Activated CD4-positive, alpha-beta T cell treated with anti-CD3 and anti-CD28 coated beads for 1 hour (primary cell): ENCODE measurements at places on chromosomes 4 and X.
A peak's percentile ranks its signal among the peaks of the same experiment; 100 is the strongest.

- DNase-seq = peak; percentile 56
These were observed 746 bp downstream of the REST start for GRCh38 chr4:56908206-56909085.

GRCh38 chr4:176363072-176363471 is 43.3 kb downstream of the SPCS3 start:
- no peak for DNase-seq

- DNase-seq = no peak
These were observed 326.7 kb upstream of the RPS6KA3 start for GRCh38 chrX:20593402-20593801.

DNA sequence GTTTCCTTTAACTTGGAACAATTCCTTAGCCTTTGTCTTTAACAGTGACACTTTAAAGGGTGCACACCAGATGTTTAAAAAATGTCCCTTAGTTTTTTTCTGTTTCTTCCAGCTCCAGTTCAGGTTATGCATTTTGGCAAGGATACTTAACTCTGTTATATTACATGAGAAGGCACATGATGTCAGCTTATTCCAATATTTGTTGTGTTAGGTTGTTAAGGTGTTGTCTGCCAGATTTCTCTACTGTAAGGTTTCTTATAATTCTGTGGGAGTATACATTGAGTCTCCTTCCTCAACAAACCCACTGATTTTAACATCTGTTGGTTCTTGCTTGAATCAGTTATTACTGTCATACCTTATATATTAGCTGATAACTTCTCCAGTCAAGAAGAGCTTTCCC is 33.3 kb downstream of the REST start:
- DNase-seq = no peak

DNA sequence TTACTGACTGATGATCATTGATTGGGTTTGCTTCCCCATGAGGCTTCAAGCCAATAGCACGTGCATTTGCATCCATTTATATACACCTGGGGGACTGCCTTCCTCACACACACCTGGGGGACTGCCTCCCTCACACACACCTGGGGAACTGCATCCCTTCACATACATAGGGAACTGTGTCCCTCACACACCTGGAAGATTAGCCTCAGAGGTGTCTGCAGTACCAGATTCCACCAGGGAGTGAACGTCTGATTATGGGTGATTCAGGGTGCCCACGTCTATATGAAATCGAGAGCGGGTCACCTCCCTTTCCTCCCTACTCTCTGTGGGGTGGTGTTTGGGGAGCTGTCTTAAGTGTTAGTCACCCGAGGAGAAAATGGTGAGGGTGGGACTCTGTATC is 16.9 kb downstream of the CD99 start:
- DNase-seq = no peak

- DNase-seq = no peak
These were observed 89.4 kb downstream of the AMMECR1 start for GRCh38 chrX:110228453-110228852.

- peak; percentile 9 for DNase-seq
These were observed 16.1 kb upstream of the TASL start for GRCh38 chrX:30593440-30594200.

- no peak for DNase-seq
These were observed 17.1 kb upstream of the SMIM20 start for GRCh38 chr4:25896776-25897539.

DNA sequence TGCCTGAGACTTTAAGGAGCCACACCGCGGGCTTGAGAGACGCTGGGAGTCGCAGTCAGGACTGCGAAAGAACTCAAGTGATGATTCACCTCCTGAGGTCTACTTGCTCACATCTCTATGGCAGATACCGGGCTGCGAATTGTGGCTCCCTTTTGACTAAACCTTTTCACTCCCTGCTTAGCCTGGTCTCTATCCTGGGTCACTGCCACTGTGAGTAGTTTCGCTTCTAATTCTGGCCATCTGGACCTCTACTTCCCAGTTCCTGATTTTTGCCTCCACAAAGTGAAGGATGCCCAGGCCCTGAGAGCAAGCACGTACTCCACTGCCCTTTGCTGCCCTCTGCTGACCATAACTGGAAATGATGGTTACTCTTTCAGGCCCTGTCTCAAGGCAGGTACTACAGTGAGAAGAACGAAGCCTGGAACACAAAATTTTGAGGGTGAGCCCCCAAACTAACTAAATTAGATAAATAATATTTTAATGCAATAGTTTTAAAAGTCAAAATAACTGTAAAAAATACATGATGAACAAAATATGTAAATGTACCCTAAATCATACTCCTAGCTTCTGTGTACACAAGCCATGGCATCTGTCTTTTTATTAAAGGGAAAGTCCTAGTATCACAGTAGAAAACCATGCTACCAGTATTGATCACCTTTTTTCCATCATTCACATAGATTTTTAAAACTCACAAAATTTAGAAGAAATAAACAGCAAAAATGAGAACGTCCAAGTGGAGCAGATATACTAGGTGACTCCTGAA is 16.7 kb downstream of the MAD2L1 start:
- DNase-seq = peak; percentile 34

- no peak for DNase-seq
These were observed 48.8 kb downstream of the CLDN34 start for GRCh38 chrX:10015723-10016518.

DNA sequence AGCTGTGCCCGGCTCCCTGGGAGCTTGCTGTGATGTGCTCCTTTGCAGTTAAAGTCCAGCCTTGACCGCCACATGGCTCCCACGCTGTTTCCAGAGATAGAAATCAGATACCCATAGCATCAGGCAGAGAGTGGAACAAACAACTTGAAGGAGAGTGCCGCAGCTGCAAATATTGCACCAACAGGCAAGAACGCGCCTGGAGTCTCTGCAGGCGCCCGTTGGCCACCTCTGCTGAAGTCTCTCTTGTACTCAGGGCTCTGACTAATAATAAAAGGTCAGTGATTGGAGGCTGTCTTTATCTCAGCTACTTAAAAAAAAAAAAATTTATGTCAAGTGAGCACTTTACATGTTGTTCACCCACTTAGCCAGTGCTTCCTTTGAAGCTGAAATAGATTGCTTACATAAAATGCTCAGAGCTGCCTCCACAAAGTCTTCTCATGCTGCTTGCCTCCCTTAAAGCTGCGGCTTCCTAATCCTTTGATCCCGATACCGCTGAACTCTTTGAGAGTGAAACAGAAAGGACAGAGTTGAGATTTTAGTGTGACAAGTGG is 30.9 kb upstream of the TENM3 start:
- DNase-seq = no peak

DNA sequence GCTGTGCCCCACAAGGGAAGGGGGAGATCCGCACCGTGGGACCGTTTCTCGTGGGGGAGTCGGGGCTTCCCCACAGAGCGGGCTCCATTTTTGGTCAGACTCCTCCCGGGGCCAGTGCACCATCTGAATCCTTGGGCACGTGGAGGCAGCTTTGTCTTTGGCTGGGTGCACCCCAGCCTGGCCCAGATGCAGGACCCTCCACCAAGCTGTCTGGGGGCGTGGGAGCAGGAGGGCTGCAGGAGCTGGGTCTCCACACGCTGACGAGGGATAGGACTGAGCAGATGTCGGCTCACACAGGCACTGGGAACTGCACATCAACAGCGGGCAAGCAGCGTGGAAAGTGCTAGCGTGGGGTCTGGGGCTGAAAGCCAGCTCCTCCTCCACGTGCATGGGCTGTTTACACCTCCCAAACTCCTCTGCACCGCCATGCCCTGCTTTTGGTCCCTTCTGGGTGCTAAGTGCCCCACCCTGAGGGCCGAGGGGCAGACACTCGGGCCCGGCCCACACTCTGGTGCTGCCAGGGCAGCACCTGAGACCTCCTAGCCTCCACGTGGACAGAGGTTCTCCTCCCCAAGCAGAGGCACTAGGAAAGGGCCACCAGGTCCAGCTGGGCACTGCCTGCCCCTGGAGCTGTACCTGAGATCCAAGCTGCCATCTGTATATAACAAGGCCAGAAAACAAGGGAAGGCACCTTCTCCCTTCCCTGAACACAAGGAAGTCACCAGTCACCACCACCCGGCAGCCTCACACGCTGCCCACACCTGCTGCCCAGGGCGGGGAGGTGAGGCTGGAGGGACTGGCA is 13.8 kb downstream of the DGKQ start:
- DNase-seq = no peak

DNA sequence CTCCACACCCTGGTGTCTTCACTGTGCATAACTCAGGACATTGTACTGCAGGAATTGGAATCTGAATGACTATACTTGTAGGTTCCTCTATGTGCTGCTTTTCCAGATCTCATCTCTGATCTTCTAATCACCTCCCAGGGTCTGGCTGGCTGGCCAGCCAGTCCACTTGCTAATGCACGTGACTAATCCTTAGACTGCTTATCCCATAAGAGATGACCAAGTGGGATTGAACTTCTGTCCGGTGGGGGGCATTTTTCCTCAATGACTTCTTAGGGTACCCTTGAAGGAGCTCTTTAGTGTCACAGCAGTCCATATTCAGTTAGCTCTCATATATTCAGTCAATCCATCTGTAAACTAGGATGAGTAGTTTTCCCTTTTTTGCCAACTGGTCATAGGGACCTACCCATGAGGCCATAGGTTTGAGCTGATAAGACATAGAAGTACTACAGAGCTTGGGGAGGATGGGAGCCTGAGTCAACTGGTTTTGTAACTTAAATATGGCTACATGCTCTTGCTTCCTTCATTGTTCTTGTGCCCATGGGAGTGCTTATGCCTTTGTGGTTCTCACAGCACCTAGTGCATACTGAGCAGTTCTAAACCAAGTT is 71.9 kb upstream of the WDR1 start:
- DNase-seq = no peak

DNA sequence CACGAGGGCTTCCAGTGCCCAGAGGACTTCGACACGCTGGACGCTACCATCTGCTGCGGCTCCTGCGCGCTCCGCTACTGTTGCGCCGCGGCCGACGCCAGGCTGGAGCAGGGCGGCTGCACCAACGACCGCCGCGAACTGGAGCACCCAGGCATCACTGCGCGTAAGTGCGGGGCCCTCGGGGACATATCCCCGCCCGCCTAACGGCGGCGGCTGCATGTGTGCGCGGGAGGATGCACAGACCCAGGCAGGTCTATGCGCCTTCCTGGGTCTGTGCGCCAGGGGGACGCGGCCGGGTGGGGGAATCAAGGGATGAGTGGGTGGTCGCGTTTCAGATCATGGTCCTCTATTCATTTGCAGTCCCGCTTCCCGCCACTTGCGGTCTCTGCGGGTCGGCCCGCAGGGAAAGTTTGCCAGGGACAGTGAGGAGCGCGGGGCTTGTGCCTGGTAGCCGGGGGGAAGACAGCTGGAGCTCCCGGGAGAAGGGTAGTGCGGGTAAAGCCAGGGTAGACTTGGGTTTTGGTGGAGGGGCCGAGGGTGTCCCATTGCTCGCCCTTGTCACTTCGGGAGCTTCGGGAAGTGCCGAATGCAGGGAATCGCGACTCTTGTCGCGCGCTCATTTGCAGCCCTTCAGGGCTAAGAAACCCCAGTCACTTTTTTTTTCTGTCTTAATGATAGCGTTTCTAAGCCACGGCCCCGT is 1.0 kb downstream of the SHISA3 start:
- no peak for DNase-seq

DNA sequence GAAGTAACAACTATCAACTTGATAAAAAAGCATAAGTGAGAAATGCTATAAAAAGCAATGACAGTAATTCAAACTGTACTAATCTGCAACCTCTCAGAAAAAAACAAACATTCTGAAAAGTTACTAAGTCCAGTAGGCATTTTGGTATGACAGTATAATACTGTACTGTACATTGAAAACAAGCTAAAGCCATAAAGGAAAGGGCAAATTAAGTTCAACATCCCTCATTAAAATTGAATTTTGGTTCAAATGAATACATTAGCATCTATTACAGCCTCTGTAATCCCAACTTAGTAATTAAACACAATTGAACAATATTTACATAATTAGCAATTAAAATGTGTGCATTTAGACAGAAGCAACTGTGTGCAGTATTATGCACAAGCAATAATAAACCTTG is 53.7 kb downstream of the C4orf46 start:
- DNase-seq = no peak

- no peak for DNase-seq
These were observed 21.2 kb downstream of the TRIML1 start for GRCh38 chr4:188160406-188160805.

- peak; percentile 12 for DNase-seq
These were observed 458 bp downstream of the GRIPAP1 start for GRCh38 chrX:49001521-49002090.

- no peak for DNase-seq
These were observed 25.6 kb upstream of the MSMO1 start for GRCh38 chr4:165301833-165302232.

- no peak for DNase-seq
These were observed 55.2 kb downstream of the CLNK start for GRCh38 chr4:10629394-10629793.

- no peak for DNase-seq
These were observed 22.7 kb upstream of the PSAPL1 start for GRCh38 chr4:7457201-7458065.

DNA sequence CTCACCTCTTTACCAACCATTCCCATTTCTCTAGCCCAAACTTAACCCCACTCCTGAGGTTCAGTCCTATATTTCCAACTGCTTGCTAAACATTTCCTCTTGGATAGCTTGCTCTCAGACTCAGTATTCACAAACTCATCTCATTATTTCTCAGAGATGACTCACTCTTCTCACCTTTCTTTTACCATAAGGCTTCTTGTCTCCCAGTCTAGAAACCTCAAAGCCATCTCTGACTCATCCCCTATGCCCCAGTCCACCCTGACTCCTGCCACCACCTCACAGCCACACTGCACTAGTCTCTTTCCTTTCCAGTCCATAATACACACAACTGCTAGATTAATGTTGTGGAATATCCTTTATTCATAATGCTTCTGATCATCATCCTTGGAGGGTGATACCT is 4.8 kb downstream of the FRMPD3 start:
- no peak for DNase-seq

GRCh38 chr4:103197765-103198110 is 405 bp downstream of the CENPE start:
- DNase-seq = no peak

DNA sequence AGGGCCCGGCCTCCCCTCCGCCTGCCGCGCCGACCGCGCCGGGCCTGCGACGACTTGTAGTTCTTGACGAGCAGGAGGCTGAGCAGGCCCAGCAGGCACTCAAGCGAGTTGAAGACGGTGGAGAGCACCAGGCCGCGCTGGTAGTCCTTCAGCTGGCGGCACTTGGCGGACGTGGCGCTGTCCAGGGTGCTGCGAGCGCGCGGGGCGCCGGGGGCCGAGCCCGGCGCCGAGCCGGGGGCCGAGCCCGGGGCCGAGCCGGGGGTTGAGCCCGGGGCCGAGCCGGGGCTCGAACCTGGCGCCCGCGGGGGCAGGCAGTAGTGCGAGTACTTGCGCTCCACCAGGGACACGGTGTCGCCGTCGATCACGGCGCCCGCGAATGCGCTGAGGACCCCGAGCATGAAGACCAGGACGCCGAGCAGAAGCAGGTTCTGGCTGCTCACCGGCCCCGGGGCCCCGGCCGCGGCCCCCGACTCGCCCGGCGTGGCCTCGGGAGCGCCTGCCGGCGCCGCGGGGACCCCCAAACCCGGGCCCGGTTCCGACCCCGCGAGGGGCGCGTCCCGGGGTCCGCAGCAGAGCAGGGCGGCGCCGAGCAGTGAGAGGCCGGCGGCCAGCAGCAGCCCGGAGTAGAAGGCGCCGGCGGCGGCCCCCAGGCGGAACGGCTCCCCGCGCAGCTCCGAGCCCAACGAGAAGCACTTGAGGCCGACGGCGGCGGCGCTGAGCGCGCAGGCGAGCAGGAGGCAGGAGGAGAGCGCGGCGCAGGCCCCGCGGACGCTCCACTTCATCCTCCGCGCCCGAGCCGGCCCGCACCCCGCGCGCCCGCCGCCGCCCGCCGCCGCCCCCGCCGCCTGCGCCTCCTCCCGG is 584 bp downstream of the TMEM271 start:
- no peak for DNase-seq

GRCh38 chr4:111108153-111108552 is 485.3 kb upstream of the PITX2 start:
- DNase-seq = no peak

- no peak for DNase-seq
These were observed 485.7 kb upstream of the HS3ST1 start for GRCh38 chr4:11914406-11914805.
